ENCODE measurements at places on chromosomes 4 and X.
A peak's percentile ranks its signal among the peaks of the same experiment; 100 is the strongest.

DNA sequence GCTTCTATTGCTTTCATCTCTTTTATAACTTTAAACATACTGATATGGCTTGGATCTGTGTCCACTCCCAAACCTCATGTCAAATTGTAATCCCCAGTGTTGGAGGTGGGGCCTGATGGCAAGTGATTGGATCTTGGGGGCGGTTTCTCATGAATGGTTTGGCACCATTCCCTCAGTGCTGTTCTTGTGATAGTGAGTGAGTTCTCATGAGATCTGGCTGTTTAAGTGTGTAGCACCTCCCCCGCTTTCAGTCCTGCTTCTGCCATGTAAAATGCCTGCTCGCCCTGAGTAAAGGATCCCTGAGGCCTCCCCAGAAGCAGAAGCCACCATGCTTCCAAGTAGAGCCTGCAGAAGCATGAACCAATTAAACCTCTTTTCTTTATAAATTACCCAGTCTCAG is 17.7 kb downstream of the MND1 start:
- no peak for DNase-seq

GRCh38 chrX:65985922-65986588 is 53.8 kb downstream of the VSIG4 start:
- DNase-seq, result peak; percentile 40

DNA sequence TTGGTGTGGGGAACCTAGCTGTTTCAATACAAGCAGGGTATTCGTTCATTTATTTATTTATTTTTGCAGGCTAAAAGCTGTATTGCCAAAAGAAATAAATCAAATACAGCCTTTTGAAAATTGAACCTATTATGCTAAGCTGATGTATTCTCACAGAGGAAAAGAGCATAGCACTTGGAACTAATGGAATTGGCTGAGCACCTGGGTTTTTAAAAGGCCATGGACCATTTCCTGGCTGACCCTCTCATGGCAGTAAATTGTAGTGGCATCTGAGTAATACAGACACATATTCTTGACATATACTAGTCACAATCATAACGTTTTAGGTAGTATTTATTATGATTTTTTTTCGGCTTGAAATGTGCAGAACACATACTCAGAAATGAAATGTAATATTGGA is 71.8 kb upstream of the ALG13 start:
- DNase-seq, result no peak

- no peak for DNase-seq
These were observed 426 bp downstream of the SLBP start for GRCh38 chr4:1711571-1712215.

DNA sequence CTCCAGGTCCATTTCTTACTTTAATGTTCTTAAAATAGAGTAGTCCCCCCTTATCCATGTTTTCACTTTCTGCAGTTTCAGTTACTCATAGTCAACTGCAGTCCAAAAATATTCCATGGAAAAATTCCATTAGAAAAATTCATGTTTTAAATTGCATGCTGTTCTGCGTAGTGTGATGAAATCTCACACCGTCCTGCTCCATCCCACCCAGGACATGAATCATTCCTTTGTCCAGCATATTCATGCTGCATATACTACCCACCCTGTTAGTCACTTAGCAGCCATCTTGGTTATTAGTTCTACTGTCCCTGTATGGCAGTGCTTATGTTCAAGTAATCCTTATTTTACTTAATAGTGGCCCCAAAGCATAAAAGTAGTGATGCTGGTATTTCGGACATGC is 5.4 kb upstream of the PDLIM5 start:
- no peak for DNase-seq

DNA sequence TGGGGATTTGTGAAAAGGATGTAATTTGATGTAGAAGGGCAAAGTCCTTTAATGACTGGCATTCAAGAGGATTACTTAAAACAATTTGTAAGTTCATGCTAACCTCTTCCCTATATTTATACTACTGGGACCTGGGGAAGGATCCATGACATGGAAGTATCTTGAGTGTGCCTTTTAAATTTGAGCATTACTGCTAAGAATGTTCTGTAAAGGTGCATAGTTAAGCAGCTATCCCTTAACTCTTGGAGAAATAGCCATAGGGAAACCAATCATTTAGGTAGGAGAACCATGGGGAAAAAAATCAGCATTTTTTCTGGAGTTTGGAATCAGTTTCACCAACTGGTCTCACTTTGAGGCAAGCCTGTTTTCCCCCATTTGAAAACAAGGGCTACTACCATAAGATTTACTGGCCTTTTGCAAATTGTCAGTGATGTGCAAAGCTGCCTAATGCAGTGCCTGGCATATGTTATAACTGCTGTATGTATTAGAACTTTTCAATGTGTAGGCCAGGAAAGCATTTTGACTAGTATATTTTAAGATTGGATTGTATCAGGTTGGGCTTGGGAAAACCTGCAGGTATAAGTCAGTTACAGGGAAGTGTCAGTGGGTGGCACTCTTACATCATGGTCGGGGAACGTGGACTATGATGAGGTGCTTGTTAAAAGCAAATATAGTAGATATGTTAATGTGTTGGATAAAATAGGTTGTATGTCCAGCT is 72.1 kb downstream of the PRSS12 start:
- DNase-seq, result peak; percentile 69

DNA sequence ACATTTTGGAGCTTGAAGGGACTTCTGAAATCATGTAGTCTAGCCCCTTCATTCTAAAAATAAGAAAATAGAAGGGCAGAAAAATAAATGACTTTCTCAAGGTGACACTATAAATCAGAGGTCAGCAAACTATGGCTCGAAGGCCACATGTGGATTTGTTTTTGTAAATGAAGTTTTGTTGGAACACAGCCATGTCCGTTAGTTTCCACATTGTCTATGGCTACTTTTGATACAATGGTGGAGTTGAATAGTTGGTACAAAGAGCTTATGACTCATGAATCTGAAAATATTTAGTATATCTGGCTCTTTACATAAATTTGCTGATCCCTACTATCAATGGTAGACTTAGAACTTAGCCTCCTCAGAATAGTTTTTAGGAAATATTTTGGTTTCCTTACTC is 302.4 kb upstream of the PRPS2 start:
- DNase-seq, result peak; percentile 7

GRCh38 chr4:121977251-121978171 is 25.7 kb upstream of the TRPC3 start:
- DNase-seq, result peak; percentile 37

GRCh38 chr4:45120163-45120562 is 393.8 kb upstream of the GNPDA2 start:
- DNase-seq, result no peak

DNA sequence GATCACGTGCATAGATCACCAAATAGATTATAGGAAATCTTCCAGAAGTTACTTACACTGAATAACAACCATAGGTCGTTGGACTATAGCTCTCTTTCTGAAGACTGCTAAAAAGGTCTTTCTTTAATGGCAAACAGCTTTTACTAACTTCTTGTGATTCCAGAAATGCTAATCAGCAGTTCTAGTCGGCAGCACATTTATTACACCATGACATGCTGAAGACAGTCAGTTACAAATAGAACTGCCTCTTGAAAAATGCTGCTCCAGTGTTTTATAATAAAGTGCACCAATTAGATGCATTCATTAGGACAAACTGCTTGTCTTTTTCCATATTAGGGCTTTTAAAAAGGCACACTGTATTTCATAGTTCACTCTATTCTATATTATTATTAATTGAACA is 488.2 kb downstream of the PABPC4L start:
- DNase-seq, result no peak

- DNase-seq, result no peak
These were observed 575 bp downstream of the RCHY1 start for GRCh38 chr4:75513526-75514130.

- peak; percentile 82 for DNase-seq
These were observed 10.0 kb upstream of the PLK4 start for GRCh38 chr4:127870688-127871087.

GRCh38 chrX:38473701-38474100 is 87.6 kb upstream of the TSPAN7 start:
- no peak for DNase-seq

- DNase-seq, result peak; percentile 6
These were observed 67.7 kb upstream of the SPANXN2 start for GRCh38 chrX:143788265-143788664.

DNA sequence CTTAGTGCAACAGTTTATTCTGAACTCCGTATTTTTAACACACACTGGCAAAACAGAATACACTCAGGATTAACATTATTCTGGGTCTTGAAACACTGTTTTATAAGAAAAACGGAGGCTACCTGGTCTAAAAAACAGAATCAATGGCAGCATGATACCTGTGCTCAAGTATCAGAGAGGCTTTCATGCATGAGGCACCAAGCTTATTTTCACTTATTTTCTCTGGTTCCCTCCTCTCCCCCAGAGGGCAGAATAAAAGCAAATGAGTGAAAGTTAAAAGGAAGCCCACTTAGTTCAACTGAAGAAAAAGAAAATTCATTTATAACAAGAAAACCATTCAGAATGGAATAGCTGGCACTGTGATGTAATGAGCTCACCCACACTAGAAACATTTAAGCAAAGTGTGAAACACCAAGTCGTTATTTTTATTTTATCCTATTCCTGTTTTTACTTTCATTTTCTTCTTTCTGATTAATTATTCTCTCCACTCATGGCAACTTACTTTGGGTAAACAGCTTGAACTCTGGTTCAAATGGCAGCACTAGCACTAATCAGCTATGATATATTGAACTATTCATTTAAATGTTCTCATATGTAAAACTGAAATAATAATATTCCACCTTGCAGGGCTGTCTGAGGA is 211.8 kb downstream of the PPP3CA start:
- no peak for DNase-seq

- no peak for DNase-seq
These were observed 90.6 kb downstream of the TSPAN7 start for GRCh38 chrX:38651625-38652601.

DNA sequence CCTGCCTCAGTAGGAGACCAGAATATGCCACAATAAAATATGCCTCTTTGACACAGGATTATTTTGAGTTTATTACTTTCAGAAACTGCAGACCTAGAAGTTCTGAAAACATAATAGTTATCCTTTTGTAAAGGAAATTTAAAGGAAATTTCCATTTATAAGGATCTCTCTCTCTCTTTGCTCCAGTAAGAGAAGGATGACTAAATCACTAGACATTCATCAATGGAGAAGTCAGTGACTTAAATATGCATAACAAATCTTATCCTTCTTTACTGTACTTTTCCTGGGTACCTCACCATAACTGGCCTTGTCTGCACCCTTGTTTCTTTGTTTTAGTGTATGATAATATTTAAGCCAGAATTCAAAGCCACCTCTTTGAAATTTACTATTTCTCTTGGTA is 28.3 kb upstream of the OPHN1 start:
- DNase-seq, result no peak

DNA sequence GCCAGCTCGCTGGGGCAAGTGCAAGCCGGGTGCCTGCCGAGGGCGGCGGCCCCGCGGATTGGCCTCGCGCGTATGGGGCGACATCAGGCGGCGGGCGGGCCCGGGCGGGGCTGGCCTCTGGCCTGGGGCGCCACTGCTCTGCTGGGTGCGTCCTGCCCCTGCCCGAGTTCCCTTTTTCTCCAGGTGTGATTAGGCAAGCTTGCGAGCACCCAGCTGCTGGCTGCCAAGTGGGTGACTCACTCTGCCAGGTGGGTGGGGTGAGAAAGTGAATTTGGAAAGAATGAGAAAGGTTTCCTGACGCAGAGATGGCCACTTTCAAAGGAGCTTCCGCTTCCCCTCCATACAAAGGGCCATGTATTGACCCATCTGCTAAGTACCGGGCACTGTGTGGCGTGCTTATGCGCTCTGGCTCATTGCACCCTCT is 32.5 kb downstream of the FGFBP1 start:
- no peak for DNase-seq

DNA sequence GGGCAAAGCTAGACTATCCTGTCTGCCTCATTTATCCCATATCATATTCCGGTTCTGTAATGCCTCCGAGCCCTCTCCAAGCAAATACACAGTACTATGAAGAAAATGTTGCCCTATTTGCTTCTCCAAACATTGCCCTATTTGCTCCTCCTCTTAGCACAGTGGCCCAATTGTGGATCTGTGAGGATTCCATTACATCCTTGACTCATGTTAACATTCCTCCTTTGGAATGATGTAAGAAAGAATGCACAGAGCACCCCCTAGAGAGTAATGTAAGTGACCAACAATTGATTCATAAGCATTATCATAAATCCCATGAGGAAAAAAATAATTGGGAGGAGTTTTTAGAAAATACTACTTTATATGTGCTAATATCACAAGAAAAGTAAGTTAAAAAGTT is 11.3 kb upstream of the BTC start:
- DNase-seq, result peak; percentile 90

DNA sequence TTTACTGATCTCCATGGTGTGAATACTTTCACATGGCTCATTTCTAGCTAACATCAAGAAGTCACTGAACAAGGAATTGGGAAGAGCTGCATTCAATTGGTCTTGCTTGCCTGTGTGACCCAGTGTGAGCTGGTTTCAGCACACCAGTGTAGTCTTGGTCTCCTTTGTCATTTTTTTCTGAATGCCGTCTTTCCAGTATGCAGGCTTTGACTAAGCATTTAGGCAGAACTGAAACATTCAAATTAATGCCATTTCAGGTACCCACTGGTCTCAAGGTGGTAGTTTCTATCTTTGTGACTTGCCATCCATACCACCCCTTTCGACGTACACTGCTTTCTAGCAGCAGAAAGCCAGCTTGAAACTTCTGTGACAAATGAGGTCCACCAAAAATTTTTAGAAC is 550.5 kb upstream of the BOD1L1 start:
- DNase-seq, result no peak

GRCh38 chr4:122831515-122832196 is 5.0 kb downstream of the FGF2 start:
- no peak for DNase-seq

DNA sequence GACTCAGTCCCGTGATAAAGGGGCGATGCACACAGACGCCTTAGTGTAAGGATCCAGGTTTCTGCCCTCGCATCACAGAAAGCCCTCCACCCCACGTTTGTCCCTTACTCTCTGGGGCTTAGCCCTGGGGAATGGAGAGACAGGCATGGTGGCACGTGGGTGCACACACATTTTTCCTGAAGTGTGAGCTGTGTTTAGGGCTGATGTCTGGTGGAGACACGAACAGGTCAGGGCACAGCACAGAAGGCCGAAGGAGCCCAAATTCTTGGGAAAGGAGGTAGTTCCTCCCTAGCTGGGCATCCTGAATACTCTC is 84.3 kb upstream of the DHRSX start:
- DNase-seq, result no peak

GRCh38 chrX:112768563-112768962 is 72.1 kb downstream of the AMOT start:
- DNase-seq, result no peak

DNA sequence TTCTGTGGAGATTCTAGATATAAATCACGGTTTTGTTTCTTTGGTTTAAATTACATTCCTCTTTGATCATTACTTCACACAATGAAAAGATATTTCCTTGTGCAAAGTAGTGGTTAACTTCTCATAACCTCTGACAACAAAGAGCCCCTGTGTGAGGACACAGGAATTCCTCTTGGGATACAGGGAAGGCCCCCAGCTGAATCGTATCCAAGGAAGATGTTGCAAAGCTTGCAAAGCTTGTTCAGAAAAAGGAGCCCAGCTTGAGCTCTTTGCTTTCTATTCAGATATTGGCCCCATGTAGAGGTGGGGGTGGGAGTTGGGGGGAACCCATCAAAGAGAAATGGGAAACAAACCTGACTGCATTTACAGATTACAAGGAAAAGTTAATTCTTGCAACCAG is 145.7 kb downstream of the RELL1 start:
- DNase-seq, result peak; percentile 68

Measured in COLO829 (cell line).